ENCODE measurements at places on chromosomes 3 and 15.

GRCh38 chr15:92123962-92124656 lies 269.6 kb upstream of the ST8SIA2 start:
- no peak for DNase-seq

GRCh38 chr3:78459796-78460195 lies 1308.0 kb downstream of the ROBO1 start:
- DNase-seq = no peak

- DNase-seq = no peak
These were observed 42.0 kb downstream of the UMPS start for GRCh38 chr3:124772081-124772831.

- peak; percentile 43 for DNase-seq
These were observed at the start of gene SPTSSB for GRCh38 chr3:161371441-161372320. SPTSSB (minus strand) TSS chr3:161371517; CDS start chr3:161346323, 25,194 bp downstream.

DNA sequence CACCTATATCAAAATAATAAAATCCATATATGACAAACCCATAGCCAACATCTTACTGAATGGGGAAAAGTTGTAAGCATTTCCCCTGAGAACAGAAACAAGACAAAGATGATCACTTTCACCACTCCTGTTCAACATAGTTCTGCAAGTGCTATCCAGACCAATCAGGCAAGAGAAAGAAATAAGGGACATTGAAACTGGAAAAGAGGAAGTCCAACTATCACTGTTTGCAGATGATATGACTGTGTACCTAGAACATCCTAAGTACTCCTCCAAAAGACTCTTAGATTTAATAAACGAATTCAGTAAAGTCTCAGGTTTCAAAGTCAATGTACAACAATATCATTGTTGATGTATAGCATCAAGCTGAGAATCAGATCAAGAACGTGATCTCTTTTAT lies 35.6 kb upstream of the FGF7 start:
- DNase-seq = no peak

- DNase-seq = no peak
These were observed 127.4 kb downstream of the ST8SIA2 start for GRCh38 chr15:92520914-92521623.

GRCh38 chr15:37220949-37221670 lies 120.8 kb upstream of the MEIS2 start:
- no peak for DNase-seq

DNA sequence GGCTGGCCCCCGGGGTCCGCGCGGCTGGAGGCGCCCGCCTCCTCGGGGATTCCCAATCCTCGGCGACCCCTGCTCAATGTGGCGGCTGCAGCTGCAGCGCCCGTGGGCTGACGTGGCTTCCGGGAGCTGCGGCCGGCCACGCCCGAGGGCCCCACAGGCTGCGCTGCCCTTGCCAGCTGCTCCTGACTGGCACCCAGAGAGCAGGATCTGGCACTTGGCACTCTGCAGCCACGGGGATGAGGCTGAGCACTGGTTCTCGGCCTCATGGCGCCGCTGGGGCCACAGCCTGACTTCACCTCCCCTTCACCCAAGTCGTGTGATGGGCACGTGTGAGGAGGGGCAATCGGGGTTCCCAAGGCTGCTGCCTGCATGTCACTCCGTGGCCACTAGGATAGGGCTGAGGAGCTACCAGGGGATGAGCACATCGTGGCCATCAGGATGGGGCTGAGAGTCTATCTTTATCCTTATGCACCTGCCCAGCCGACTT lies 267.8 kb upstream of the FRG2C start:
- DNase-seq = no peak

- no peak for DNase-seq
These were observed 144.5 kb downstream of the MEX3B start for GRCh38 chr15:81901319-81901718.

DNA sequence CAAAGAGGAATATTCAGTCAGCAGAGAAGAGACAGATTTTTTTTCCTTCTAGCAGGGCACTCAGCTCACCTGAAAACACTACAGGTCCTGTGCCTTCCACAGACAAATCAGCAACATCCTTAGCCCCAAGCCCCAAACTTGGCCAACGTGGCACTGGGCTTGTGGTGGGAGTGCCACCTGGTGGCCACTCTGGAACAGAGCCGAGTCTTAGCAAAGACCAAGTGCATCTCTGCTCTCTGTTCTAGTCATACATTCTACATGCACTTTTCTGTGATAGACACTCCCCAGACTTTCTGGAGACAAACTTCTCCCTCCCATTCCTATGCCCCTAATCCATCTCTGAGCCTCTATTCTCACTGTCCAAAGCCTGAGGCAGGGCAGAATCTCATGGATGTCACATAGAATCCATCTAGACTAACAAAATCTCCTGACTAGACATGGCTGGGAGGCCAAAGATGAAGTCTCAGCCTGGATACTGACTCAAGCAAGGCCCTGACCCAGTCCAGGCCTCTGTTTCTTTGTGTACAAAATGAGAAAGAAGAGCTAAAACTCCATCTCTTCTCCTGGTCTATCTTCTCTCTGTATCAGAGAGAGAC lies 5.1 kb upstream of the SEMA7A start:
- peak; percentile 65 for DNase-seq

DNA sequence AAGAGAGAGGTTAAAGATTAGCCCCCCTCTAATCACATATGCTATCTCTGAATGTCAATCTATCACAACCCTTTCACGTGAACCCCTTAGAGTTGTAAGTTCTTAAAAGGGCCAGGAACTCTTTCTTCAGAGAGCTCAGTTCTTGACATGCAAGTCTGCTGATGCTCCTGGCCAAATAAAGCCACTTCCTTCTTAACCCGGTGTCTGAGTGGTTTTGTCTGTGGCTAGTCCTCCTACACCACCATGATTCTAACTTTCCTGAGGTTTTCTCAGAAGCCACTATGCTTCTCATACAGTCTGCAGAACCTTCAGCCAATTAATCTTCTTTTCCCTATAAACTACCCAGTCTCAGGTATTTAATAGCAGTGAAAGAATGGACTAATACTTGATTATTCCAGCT lies 231.1 kb upstream of the CNTN6 start:
- no peak for DNase-seq

- DNase-seq = no peak
These were observed 148.1 kb downstream of the EEFSEC start for GRCh38 chr3:128301186-128302023.

GRCh38 chr15:67156834-67157233 lies 91.4 kb downstream of the SMAD3 start:
- no peak for DNase-seq

GRCh38 chr15:70650567-70651302 lies 112.6 kb downstream of the UACA start:
- DNase-seq = no peak

DNA sequence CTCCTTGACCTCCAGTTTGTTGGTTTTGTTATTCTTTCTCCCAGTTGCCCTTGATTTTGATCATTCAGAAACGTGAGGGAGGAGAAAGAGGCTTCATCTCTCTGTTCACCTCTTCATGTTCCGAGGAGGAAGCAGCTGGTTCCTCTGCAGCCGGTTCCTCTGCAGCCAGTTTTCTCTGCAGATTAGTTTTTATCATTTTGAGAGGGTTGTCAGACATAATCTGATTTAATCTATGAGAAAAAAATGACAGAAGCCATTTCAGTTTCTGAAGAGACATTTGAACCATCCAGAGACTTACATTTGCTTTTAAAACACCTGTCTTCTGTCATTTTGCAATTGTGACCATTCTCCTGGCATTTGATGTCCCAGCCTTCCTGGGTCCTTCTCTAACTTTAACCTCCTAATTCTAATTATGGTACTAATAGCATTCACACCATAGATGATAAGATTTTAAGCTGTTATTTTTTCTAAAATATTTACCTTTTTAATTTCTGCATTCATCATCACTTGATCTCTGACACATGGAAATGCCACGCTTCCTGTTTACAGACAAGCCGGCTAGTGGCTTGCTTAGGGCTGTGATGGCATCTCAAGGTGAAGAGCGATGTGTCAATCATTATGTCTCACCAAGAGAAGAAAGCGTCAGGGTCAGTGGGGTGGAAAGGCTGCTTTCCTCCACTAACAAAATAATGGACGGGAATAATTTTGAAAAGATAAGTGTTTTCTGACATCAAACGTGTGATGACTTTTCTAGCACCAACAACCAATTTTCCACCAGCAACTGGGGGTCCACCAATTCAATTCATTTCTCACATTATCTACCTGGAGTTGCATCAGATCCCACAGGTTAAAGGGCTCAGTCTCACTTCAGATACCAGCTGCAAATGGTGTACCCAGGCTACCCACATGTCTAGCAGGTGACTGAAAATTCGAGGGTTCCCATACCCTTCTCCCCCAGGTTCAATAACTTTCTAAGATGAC lies 76.4 kb downstream of the CHRNA7 start:
- DNase-seq = no peak

- DNase-seq = no peak
These were observed 43.1 kb upstream of the NMD3 start for GRCh38 chr3:161177991-161178390.

GRCh38 chr3:77459926-77460325 lies 420.0 kb downstream of the ROBO2 start:
- no peak for DNase-seq

DNA sequence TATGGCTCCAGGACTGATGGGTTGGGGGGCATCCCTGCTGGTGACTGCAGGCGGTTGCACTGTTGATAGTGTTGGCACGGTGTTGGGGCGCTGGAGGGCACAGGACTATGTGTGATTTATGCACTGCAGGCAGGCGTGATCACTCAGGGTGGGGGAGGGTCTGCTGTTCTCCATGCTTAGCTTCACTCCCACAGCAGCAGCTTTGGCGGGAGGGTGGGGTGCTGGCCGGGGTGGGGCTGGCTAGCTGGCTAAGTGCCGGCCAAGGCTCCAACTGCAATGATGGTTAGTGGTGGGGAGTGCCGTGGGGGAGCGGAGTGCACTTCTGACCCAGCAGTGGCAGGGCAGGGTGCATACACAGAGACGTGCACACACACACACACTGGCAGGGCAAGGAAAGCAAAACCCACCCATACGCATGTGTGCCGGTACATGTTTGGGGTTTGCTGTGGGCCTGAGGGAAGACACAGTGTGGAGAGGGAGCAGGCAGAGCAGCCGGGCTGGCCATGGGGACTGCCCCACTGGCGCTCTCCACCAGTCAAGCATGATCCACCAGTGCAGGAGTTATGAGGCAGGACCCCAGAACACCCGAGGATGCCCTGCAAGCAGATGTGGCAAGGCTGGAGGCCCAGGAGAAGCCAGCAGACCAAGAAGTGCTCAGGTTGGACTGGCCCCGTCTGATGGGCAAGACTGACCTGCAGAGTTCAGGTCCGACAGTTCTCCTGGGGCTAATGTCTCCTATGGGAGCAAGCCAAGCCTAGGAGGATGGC lies 16.5 kb upstream of the FGF7 start:
- no peak for DNase-seq

- no peak for DNase-seq
These were observed 133.4 kb upstream of the WNT5A start for GRCh38 chr3:55620351-55621025.

DNA sequence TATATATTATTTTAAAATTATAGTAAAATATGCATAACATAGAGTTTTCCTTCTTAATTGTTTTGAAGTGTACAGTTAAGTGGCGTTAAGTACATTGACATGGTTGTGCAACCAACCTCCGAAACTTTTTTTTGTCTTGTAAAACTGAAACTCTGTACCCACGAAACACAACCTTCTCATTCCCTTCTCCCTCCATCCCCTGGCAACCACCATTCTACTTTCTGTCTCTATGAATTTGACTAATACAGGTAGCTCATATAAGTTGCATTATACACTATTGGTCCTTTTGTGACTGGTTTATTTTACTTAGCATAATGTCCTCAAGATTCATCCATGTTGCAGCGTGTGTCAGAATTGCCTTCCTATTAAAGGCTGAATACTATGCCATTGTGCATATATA lies 179.4 kb downstream of the SATB1 start:
- no peak for DNase-seq
